ENCODE measurements at places on chromosomes 12 and 14.

DNA sequence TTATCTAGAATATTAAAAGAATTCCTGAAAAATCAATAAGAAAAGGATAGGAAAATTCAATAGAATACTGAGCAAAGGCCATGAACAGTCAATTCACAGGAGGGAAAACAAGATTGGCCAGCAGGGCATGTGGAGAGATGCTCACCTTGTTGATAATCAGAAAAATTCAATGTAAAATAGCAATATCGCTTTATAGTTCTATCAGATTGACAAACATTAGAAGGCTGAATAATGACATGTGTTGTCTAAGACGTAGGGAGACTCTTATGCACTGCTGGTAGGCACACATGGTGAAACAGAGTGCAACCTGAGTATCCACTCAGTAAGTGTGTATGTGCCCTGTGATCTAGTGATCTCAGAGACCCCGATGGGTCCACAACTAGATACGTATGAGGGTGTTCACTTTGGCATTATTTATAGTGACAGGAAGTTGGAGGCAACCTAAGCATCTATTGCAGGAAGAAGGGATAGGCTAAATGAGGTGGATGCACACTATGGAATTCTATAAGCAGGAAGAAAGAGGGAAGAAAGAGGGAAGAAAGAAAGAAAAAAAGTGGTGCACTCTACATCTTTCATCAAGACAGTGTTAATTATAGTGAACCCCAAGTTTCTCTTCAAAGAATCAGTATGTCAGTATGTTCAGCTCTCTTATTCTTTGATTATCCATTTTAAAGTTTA is 3.8 kb upstream of the ANKRD33 start:
- H3K27me3 ChIP-seq: peaks cover 3% of the 10 kb centered on the region
- no peak overlapping the region for H3K4me3 ChIP-seq
- H3K27ac ChIP-seq: no peak overlapping the region
- no peaks in the 10 kb centered on the region for H3K36me3 ChIP-seq

- H3K27me3 ChIP-seq: no peaks in the 10 kb centered on the region
- DNase-seq: no peak
- no peaks in the 10 kb centered on the region for H3K4me1 ChIP-seq
- no peaks in the 10 kb centered on the region for H3K36me3 ChIP-seq
- no peak overlapping the region for H3K4me3 ChIP-seq
Measured at GRCh38 chr12:97375310-97375709, 87.3 kb upstream of the RMST start.

GRCh38 chr14:54446161-54446693 is 5.1 kb upstream of the CNIH1 start:
- peaks cover 20% of the 10 kb centered on the region for H3K4me1 ChIP-seq
- H3K27me3 ChIP-seq: no peaks in the 10 kb centered on the region
- peak overlapping the region; percentile 75 for H3K27ac ChIP-seq
- no peaks in the 10 kb centered on the region for H3K36me3 ChIP-seq

DNA sequence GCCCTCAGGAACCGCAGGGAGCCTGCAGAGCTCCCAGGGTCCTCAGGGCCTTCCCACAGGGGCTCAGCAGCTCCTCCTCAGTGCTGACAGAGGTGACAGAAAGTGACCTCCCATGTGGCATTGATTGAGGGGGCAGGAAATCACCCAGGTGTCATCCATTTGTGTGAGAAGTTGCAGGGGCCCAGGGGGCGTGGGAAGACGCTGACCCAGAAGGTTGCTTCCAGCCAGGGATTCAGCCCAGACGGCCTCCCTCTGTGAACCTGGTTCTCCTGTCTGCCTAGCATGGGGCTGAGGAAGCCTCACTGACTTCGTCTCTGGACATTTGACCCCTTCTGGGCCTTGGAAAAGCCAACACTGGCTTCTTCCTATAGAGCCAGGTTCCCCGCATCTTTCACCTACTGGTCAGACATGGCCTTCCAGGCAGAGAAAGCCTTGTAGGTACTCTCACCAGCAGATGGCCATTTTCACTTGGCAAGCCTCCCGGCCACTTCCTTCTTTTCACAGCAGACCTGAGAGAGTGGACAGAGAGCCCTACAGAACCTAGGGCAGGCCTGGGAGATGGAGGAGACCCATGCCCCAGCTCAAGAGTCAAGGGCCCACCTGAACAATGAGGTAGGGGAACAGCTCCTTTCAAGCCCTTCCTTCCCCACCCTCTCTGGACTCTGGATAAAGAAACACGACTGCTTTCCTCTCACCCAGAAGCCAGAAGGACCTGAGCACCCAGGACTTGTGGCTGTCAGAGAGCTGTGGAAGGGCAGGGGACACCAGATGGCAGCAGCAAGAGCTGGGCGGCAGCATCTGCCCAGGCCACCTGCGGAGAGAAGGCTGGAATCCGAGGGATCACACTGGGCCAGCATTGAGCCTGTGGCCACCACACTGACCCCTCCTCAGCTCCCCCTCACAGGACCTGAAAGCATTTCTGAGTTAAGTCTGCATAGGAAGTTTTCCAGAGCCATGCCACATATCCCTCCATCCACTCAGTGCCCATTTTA is 377.8 kb downstream of the DPF3 start:
- no peak overlapping the region for H3K27ac ChIP-seq
- H3K36me3 ChIP-seq: no peaks in the 10 kb centered on the region
- no peaks in the 10 kb centered on the region for H3K27me3 ChIP-seq
- no peaks in the 10 kb centered on the region for H3K4me1 ChIP-seq
- no peak overlapping the region for H3K4me3 ChIP-seq

GRCh38 chr12:96047229-96048211 is 12.1 kb upstream of the LTA4H start:
- peak overlapping the region; percentile 59 for H3K27ac ChIP-seq
- H3K4me1 ChIP-seq: peaks cover 16% of the 10 kb centered on the region

DNA sequence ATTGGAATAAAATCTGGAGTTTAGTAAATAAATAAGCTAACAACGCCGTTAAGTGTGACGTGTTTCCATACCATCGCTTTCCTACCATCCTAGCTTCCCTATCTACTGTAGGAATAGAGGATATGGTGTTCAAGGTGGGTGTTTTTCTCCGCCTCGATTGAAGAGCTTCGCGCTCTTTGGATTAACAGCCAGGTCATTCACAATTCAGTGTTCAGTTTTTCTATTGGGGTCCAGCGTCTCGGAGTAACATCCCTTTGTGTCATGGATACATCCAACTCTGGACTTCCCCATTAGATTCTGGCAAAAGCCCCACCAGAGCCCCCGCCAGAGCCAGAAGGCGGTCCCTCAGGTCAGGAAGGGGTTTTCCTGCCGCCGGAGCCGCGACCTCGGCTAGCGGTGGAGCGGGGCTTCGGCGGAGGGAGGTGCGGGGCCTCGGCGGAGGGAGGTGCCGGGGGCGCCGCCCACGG is 1.2 kb upstream of the SRGAP1 start:
- no peaks in the 10 kb centered on the region for H3K27me3 ChIP-seq
- H3K36me3 ChIP-seq: no peaks in the 10 kb centered on the region
- H3K4me1 ChIP-seq: peaks cover 17% of the 10 kb centered on the region
- no peak for DNase-seq
- peak overlapping the region; percentile 88 for H3K4me3 ChIP-seq

DNA sequence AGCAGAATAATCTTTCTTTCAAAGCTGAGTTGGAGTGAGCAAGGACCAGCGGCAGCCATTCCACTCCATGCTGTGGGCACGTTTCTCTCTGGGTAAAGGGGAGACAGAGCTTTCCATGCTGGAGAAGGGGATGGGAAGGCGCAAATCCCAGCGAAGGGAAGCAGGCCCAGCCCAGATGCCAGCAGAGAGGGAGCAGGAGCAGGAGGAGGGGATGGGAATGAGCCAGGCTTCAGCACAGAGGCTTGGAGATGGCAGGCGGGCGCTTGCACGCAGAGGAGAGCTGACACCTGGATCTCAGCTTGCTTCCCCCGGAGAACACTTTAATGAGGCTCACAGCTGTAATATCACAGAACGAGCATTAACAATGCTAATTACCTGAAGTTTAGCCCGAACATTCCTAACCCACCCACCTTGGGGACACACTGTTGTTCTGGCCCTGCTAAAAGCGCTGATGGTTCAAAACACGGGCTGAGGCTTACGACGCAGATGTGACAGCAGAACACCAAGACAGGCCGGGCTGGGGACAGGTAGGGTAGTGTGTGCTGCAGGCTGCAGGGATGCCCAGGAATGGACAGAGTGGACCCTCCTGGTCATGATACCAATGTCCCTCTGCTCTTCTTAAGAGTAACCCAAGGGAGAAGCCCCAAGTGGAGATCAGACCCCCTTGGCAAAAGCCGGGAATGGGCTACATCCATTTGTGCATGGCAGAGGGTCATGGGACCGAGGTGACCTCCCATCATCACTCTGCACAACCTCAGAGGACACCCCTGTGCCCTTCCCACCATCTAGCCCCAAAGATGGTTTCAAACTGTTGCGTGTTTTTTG is 288.6 kb downstream of the DPF3 start:
- H3K4me3 ChIP-seq: no peak overlapping the region
- no peak overlapping the region for H3K27ac ChIP-seq
- no peaks in the 10 kb centered on the region for H3K36me3 ChIP-seq

DNA sequence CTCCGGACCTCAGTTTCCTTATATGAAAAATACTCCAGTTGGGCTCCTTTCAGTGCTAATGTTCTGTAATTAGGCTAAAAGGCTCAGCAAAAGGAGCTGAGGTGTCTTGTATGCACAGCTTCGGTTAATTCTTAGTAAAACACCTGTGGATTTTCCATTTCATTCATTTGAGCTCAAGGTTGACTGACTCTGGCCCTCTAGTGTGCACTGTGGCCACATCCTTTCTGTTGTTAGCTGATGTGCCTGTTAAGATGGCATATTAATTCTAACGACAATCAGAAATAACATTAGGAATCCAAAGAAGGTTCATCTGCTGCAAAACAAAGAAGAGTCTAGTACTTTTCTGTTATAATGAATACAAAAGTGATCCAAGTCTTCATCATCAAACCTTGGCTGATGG is 45.6 kb downstream of the UNC79 start:
- no peaks in the 10 kb centered on the region for H3K4me1 ChIP-seq
- no peak overlapping the region for H3K4me3 ChIP-seq

DNA sequence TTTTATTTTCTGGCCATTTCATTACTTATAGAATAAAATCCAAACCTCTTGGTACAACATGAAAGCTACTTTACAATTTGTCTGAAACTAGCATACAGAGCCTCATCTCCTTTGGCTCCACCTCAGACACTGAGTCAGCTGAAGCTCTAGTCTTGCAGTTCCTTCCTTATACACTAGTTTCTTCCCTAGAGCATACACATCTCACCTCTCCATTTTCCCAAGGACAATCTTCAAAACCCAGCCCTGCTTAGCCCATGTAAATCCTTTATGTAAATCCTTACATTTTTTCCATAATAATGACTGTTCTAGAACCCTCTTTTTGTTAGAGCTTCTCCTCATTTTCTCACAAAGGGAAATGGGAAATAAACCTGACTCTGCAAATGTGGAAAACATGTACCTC is 463.4 kb downstream of the SLC16A7 start:
- DNase-seq: no peak
- H3K36me3 ChIP-seq: no peaks in the 10 kb centered on the region
- no peaks in the 10 kb centered on the region for H3K4me1 ChIP-seq
- no peaks in the 10 kb centered on the region for H3K27me3 ChIP-seq
- no peak overlapping the region for H3K4me3 ChIP-seq

DNA sequence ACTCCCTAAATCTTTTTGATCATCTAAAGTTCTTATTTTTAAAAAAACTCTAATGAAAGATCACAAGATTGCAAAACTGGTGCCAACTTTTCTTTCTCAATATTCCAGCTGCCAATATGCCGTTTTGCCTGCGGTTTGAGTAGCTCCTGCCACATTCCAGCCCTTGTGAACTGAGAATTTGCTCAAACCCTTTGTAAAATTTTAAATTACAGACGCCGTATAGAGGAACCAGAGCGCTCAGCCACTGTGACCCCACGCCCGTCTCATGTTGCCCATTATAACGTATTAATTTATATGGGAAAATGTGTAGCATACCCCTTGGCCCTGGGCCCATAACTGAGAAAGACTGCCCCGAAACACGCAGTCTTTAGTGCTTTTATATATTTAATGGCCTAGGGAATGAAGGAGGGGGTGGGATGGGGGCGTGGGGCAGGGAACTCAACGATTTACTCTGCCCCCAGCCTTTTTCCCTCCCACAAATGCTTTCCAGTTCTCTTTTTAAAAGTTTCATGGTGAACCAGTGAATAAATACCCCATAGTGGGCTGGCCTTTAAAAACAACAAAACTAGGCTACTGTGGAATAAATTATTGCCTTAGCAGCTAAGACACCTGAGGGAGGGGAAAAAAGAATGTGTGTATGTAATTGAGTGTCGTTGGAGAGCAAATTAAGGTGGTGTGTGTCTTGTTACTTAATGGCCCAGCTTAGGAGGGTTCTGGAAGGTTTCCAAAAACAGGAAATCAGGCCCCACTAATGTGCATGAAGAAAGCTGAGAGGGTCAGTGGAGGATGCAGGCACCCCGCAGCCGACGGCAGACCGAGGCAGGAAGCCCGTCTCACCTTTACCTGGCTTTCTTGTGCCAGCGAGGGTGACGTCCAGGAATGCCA is 45.7 kb upstream of the RFLNA start:
- H3K36me3 ChIP-seq: no peaks in the 10 kb centered on the region
- DNase-seq: no peak
- H3K4me3 ChIP-seq: no peak overlapping the region
- no peak overlapping the region for H3K27ac ChIP-seq
- H3K27me3 ChIP-seq: no peaks in the 10 kb centered on the region
- peaks cover 13% of the 10 kb centered on the region for H3K4me1 ChIP-seq

DNA sequence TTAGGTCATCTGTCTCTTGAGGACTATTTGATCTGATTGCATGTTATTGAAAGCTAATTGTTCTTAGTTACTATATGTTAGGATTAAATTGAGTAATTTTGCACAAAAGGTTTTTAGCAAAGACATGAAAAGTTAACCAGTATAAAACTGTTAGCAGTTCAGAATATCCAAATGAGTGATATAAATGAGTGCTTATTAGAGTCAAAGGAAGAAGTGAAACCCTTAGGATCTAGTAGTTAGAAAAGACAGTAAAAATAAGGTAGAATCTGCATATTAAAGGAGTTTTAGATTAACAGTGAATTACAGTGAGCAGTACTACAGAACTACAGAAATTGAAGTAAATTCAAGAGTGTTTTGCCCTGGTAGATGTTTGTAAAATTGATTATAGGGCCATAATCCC is 12.4 kb downstream of the RAP1B start:
- DNase-seq: no peak
- H3K4me3 ChIP-seq: no peak overlapping the region
- peaks cover 3% of the 10 kb centered on the region for H3K36me3 ChIP-seq
- H3K27me3 ChIP-seq: no peaks in the 10 kb centered on the region

DNA sequence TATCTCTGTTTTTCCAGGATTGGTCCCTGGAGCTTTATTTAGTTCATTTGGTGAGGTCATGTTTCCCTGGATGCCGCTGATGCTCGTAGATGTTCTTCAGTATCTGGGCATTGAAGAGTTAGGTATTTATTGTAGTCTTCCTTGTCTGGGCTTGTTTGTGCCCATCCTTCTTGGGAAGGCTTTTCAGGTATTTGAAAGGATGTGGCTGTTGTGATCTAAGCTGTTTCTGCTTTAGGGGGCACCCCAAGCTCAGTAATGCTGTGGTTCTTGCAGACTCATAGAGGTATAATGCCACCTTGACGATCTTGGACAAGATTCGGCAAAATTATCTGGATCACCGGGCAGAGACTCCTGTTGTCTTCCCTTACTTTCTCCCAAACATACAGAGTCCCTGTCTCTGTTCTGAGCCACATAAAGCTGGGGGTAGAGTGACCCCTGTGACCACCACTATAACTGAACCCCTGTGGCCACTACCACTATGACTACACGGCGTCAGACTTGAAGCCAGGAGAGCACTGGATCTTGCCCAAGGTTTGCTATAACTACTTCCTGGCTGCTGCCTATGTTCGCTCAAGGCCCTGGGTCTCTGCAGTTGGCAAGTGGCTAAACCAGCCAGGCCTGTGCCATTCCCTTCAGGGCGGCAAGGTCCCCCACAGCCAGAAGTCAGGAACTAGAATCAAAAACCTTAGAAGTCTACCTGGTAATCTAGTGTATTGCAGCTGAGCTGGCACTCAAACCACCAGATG is 40.9 kb downstream of the FGD4 start:
- H3K4me1 ChIP-seq: peaks cover 5% of the 10 kb centered on the region
- H3K27ac ChIP-seq: no peak overlapping the region
- DNase-seq: no peak
- no peaks in the 10 kb centered on the region for H3K27me3 ChIP-seq
- no peaks in the 10 kb centered on the region for H3K36me3 ChIP-seq

Measured in transverse colon (tissue), 4 donors.